ENCODE measurements at places on chromosomes 2 and 18. TPM values are rescaled to one million over a fixed set of nuclear protein-coding genes. Genes with fewer than 3 reads are reported as not detected.

DNA sequence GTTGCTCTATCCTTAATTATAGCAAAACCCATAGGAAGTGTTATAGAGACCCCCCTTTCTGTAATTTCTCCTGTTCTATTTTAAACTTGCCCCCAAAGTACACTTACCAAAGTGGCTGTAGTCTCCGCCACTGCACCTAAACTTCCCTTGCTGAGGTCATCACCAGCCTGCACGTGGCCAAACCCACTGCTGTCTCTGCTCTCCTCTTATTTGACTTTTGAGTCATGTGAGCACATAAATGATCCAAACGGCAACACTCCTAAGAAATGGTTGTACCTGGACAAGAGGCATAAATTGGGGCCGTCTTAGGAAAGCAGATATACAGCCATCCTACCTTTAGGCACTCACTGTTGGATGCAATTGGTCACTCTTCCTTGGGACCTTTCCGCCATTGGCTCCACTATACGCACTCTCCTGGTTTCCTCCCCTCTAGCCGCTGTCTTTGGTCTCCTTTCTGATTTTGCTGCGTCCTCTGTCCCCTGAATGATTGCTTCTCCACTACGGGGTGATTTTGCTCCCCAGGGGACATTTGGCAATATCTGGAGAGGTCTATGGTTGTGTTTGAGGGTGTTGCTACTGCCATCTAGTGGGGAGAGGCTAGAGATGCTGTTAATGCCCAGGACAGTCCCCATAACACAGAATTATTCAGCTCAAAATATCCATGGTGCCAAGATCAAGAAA lies 19.2 kb upstream of the IL36G start:
- DNase-seq = peak; percentile 52

DNA sequence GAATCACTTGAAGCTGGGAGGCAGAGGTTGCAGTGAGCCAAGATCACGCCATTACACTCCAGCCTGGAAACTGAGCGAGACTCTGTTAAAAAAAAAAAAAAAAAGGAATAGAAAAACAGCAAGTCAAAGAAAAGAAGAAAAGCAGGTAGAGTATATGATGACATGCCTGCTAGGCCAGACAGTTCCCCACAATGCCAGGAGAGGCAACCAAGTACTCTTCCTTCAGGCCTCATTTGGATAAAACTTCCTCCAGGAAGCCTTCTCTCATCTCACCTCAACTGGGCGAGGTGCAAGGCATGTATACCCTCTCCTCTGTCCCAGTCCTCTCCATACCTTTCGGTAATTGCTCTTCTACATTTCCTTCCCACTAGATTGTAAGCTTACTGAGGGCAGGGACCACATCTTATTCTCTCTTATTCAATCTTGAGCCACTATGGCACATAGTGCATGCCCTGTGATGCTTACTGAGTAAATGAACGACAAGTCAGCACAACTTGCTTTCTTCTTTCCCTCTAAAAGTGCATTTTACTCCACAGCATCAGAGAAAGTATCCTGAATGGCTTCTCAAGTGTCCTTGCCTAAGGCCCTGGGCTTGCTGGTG lies 10.1 kb upstream of the SPRED2 start:
- no peak for DNase-seq

- DNase-seq = no peak
These were observed 3.1 kb upstream of the DCTN1 start for GRCh38 chr2:74383254-74383653.

GRCh38 chr18:43876286-43876685 lies 599.0 kb upstream of the SYT4 start:
- no peak for DNase-seq

DNA sequence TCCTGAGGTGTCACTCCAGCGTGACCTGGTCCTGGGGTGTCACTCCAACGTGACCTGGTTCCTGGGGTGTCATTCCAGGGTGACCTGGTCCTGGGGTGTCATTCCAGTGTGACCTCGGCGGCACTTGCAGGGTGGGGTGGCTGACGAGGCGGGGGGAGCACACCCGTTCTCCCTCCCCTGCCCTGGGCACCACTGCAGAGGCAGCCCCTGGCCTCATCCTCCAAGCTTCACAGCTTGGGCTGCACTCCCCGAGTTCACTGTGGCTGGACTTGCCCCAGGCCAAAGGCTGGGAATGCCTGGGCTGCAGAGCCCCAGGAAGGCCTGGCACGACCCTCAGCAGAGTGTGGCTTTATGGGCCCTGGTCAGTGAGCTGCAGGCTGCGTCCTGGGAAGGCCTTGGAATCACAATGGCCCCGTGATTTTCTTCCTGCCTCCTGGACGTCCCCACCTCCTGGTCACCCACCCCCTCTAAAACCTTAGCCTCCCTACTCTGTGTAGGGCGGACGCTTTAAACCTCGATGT lies 88.3 kb downstream of the NFATC1 start:
- DNase-seq = peak; percentile 18

DNA sequence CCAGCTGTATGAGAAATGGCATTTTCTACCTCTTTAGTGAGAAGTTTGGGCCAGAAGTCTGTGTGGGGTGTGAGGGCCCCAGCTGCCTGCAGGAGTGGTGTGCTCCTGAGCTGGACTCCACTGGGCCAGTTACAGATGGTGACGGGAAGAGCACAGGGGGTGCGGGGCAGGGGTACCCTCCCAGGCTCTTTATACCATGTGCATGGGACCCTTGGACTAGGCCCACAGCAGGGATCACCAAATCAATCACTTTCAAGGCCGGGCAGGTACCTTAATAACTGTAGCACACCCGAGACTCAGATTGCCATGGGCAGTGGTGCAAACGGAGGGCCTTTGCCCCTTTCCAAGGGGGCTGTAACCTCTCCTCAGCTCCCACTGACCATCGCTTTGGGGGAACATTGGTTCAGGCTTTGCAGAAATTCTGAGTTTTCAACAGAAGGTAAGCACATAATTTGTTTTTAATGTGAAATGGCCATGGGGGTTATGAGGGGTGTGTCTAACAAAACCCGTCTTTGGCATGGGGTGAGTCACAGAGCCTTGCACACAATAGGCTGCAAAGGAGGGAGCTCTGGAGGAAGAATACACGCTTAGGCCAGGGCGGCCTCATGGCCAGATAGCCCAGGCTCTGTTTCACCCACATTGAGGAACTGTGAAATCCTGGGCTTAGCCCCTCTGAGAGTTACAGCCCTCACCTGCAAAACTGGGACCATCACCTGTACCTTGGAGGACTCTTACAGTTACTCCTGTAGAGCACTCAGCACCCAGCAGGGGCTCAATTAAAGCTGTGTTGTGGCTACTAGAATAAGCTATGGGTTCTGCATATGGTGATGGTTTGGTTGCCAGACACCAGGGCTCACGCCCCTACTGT lies 141.0 kb upstream of the BCL2L11 start:
- DNase-seq = no peak

GRCh38 chr2:45891719-45892424 lies 240.4 kb downstream of the PRKCE start:
- DNase-seq = peak; percentile 30

DNA sequence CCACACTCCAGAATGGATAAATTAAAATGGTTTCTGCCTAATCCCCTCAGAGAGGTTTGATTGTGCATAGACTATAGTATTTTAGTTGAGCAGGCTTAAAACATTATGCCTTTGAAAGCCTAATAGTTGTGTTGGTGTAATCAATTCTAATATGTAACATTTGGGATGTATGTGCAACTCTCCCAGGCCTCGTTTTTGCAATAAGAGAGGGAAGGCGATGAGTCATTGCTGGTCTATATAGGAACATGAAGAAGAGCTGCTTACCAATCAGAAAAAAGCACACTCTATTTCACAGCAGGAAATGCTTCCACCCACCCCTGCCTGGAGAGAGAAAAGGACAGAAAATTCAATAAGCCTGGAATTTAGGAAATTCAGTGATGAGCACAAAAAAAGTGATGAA lies 1424.0 kb upstream of the PIK3C3 start:
- DNase-seq = no peak

GRCh38 chr2:24191156-24191555 lies 16.3 kb downstream of the FAM228A start:
- DNase-seq = no peak

Gene TIA1
- total RNA-seq = 148 TPM

Gene EFEMP1
- total RNA-seq = 0.06 TPM
